ENCODE measurements at places on chromosomes 13 and 19.
A peak's percentile ranks its signal among the peaks of the same experiment; 100 is the strongest.

GRCh38 chr13:74835579-74835978 lies 646.4 kb downstream of the TBC1D4 start:
- no peak for DNase-seq

DNA sequence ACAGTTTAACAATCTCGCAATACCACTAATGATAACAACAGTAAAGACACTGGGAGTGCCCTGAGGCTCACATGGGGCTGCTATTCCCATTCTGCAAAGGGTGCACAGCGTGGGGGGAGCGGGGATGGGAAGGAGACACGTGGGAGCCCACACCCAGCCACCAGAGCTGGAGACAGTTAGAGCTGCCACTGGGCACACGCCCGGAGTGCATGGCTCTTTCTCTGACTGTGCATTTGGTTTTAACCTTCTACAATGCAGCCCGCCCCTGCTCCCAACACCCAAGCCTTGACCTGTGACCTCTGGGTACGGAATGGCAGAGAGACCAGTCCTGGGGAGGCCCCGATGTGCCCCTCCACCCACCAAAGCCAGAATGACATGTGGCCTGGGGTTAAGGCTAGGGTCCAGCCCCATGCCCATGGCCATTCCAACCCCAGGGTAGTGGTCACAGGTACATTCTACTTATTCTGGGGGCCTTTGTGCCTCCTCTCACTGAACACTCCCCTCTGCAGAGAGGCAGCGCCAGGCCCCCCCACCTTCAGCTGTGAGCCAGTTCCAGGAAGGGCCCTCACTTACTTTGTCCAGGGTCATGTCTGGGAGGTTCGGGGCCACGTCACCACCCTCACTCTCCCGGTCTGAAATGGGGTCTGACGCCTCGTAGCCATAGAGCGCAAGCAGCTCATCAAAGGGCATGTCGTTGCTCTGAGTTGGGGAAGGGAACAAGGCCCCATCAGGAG lies 17.1 kb downstream of the MIER2 start:
- no peak for DNase-seq

- no peak for DNase-seq
These were observed 46.8 kb upstream of the FARP1 start for GRCh38 chr13:98096059-98096458.

GRCh38 chr19:49887037-49887664 lies 9.5 kb downstream of the IL4I1 start:
- no peak for DNase-seq

DNA sequence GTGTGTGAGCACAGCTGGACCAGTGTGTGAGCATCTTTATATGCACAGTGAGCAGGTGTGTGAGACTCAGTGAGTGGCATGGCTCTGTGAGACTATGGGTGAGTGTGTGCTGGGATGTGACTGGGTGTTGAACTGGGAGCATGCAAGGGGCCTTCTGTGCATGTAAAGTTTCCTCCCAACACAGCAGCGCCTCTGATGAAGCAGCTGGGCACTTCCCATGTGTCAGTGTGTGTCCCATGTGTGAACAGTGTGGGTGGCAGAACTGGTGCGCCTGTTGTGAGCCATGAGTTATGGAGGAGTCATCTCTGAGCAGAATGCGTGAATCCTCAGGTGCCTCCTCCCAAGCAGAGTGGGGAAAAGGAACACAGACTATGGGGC lies 24.1 kb downstream of the LGALS16 start:
- no peak for DNase-seq

- DNase-seq = no peak
These were observed 21.7 kb downstream of the NALCN start for GRCh38 chr13:101394605-101395004.

DNA sequence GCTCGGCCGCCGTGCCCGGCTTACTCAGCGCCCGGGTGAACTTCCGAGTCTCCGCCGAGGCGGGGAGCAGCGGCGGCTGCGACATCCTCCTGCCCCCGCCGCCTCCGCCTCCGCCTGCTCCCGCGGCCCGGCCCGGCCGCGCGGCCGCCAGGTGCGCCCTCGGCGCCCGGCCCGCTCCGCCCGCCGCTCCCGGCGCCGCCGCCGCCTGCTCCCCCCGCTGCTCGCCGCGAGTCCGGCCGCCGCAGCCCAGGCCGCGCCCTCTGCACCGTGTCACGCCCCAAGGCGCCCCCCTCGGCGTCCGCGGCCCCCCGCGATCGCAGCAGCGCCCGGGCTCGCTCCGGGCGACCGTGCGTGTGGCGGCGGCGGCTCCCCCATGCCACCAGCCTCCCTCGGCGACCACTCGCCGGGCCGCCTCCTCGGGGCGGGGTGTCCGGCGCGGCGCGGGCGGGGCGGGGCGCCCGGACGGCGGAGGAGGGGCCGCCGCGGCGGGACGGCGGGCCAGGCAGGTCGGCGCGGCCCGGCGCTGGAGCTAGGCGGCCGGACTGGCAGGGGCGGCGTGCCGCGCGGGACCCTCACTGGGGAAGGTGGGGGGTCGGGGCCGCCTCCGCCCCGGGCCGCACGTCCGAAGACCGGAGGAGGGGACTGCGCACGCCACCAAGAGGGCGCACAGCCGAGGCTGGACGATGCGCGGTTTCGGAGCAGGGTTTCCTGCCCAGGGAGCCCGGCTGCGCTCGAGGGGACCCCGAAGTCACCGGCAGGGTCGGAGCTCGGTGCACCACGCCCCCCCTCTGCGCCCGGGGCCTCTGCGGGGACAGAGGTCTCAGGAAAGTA lies 108.6 kb upstream of the DOCK9 start:
- peak; percentile 29 for DNase-seq

- no peak for DNase-seq
These were observed 7.8 kb downstream of the MAG start for GRCh38 chr19:35299523-35300338.

- no peak for DNase-seq
These were observed 10.9 kb downstream of the DPP9 start for GRCh38 chr19:4712771-4713170.

DNA sequence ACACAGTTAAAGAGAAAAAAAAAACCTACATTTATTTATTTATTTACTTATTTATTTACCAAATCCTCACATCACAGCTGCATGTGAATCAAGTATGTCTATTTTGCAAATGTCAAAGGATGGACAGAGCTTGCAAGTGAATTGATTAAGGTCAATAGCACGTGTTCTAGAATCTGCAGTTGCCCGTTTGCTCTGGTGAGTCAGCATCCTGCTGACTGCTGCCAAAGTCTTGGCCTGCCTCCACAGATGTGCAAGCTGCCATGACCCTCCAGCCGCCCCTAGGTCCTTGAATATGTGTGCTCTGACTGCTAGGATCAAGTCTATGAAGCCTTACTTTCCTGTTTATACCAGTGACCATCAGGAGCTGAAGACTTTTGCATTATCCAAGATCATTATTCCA lies 320.6 kb downstream of the GPC5 start:
- no peak for DNase-seq

DNA sequence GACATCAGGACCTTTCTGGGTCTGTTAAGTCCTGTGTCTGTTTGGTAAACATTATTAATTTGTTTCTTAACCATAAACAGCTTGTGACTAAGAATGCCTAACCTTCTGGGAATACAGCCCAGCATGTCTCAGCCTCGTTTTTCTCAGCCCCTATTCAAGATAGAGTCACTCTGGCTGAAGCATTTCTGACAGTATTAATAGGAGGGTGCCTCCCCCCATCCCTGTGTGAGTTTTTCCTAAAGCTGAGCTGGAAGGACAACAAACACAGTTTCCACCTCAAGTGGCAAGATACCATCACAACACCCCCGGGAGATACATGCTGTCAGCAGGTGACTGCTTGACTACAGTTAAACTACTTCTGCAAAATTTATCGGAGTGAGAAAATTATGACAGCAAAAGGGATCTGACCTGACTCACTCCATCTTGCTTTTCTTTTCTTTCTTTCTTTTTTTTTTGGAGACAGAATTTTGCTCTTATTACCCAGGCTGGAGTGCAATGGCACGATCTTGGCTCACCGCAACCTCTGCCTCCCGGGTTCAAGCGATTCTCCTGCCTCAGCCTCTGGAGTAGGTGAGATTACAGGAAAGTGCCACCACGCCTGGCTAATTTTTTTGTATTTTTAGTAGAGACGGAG lies 59.3 kb upstream of the ABCC4 start:
- no peak for DNase-seq

DNA sequence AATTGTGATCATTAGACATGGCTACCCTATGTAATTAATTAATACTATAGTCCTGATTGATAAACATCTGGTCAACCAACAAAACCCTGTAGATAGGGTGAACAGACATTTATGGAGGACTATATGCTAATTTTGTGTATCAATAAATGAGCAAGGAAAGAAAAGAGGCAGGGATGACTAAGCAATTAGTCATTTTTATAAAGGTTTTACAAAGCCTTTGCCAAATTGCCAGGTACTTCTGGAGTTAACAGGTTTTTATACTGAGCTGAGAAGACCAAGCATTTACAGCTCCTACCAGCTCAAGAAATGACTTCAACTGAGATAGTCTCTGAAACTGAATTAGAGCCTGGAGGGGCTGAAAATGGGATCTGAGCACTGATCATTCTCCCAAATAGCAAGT lies 186.8 kb upstream of the PRR20A start:
- DNase-seq = no peak

GRCh38 chr13:59497621-59498247 lies 666.0 kb downstream of the DIAPH3 start:
- no peak for DNase-seq

- DNase-seq = no peak
These were observed 92.2 kb upstream of the ZNF536 start for GRCh38 chr19:30280018-30280417.

GRCh38 chr13:73601708-73602107 lies 532.5 kb downstream of the KLF12 start:
- no peak for DNase-seq

DNA sequence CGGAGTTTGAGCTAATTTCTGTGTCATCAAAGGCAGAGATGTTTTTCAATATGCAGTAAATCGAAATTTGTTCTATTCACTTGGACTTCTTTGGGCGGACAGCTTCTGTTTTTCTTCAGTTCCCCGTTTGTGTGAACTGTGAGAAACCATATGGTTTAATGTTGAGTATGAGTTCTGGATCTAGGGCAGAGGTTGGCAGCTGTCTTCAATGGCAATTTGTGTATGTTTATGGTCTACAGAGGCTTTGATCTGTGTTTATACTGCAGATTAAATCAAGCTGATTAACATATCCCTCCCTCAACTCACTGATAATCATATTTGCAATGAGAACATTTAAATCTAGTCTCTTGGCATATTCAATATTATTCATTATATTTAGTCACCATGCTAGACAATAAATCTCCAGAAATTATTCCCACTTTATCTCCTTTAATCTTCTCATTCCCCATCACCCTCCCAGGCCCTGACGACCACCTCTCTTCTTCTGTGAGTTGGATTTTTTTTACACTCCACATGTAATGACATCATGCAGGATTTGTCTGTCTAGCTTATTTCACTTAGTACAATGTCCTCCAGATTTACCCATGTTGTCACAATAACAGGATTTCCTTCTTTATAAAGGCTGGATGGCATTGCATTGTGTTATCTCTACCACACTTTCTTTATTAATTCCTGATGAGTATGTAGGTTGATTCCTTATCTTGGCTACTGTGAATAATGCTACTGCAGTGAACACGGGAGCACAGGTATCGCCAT lies 9.0 kb downstream of the ZNF331 start:
- no peak for DNase-seq

GRCh38 chr19:47991191-47991808 lies 670 bp downstream of the BSPH1 start:
- DNase-seq = no peak

- no peak for DNase-seq
These were observed 524.7 kb downstream of the GPC5 start for GRCh38 chr13:91922969-91923592.

DNA sequence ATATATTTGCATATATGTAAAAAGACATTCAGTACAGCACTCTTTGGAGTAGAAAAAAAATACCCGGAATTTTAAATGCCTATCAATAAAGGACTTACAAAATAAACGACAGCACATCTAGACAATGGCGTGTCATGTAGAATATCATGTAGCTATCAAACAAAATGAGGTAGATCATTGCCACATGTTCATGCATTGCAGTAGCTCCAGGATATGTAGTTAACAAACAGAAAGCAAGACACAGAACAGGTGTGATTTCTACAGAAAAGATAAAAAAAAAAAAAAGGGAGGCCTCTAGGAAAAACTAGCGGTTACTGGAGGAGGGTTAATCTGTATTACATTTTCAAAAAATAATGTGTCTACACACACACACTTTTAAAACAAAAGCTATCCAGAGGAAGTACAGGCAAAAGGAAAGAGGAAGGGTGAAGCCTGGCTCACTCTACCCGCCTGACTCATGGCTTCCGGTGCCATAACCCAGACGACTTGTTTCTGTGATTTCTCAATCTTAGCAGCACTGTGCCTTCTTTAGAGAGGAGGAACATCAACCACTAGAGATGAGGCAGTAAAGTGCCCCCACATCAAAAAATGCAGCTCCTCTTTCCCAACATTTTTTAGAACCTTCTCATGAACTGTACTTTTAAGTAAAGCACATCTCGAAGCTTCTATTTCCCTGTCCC lies 6.9 kb downstream of the KCTD12 start:
- DNase-seq = peak; percentile 32

- no peak for DNase-seq
These were observed 58.3 kb upstream of the FREM2 start for GRCh38 chr13:38628554-38628953.

DNA sequence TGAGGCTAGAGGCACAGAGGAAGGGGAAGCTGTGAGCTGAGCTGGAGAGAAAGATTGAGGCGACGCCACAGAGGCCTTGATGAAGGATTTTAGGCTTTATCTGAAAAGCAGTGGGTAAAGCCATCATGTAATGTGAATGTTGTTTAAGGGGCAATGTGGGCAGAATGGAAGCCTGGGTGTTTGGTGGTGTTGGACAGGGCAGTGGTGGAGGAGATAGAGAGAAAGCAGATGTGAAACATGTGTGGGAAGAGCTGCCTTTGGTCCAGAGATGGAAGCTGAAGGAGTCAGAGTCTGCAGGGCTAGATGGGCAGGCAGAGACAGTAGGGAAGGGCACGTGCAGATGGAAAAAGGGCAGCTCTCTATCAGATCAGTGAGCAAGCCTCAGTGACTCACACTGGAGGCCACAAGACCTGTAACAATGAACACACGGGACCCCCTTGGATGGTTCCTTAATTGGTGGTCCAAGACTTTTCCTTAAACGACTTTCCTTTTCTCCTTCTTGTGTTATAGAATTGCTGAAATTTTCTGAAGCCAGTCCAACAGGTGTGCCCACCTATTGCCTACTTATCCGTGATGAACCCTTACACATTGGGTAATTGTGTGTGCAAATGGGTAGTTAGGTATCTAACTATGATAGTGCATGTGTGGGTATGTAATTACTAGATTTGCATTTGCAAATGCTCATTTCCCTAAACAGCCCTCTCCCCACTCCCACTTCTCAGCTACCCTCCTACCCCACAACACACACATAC lies 21.7 kb downstream of the ZNF536 start:
- DNase-seq = no peak

GRCh38 chr19:42246143-42246921 lies 3.9 kb upstream of the GSK3A start:
- DNase-seq = peak; percentile 58

DNA sequence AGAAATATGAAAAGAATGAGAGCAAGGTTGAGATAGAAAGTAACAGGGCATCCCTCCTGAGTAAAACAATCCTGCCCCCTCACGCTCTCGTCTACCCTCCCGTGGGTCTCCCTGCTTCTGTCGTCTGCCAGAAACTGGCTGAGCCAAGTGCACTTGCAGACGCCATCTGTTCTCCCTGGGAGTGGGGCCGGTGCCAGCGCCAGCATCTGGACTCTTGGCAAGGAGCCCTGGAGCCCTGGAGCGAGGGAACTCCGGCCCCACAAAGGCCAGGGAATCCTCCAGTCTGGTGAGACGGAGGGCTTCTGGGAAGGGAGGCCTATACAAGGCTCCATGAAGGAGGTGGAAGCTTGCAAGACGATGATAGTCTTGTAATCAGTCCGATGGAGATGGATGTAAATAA lies 2.3 kb upstream of the TMEM91 start:
- peak; percentile 72 for DNase-seq

Data from hindlimb muscle (tissue), 1 donor.